ENCODE measurements at places on chromosomes 6 and 20.
A peak's percentile ranks its signal among the peaks of the same experiment; 100 is the strongest.

GRCh38 chr6:42702200-42702599, 20.2 kb downstream of the PRPH2 start:
- no peak for DNase-seq

DNA sequence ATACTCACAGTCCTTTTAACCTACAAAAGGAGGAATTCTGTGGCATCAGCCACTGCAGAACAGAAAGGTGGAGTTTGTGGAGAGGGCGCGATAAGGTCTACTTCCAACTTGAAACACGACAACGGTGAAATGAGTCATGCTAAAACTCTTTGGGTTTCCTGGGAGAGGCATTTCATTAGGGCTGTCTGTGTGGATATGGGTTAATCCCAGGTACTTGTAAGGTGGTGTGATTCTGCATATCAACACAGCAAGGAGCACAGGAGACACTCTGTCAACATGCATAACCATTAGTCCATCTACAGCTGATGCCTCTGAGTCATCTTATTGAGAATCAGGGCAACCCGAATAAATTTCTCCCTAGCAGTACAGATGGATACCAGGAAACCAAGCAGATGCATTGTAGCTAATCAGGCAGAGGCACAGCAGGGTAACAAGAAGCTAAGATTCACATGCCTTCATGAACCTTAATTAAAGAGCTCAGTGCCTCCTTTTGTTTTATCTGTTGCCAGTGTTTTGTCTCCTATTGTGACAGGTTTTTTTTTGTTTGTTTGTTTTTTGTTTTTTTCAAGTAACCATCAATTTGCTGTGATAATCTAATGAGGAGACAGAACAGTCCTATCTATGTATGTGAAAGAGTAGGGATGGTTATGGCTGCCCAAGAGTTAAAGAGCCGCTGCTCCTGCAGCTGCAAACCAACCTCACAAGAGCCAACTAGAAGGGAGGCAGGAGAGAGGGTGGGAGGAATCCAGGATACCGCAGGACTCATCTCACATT, 315.8 kb upstream of the SOX4 start:
- peak; percentile 28 for DNase-seq

DNA sequence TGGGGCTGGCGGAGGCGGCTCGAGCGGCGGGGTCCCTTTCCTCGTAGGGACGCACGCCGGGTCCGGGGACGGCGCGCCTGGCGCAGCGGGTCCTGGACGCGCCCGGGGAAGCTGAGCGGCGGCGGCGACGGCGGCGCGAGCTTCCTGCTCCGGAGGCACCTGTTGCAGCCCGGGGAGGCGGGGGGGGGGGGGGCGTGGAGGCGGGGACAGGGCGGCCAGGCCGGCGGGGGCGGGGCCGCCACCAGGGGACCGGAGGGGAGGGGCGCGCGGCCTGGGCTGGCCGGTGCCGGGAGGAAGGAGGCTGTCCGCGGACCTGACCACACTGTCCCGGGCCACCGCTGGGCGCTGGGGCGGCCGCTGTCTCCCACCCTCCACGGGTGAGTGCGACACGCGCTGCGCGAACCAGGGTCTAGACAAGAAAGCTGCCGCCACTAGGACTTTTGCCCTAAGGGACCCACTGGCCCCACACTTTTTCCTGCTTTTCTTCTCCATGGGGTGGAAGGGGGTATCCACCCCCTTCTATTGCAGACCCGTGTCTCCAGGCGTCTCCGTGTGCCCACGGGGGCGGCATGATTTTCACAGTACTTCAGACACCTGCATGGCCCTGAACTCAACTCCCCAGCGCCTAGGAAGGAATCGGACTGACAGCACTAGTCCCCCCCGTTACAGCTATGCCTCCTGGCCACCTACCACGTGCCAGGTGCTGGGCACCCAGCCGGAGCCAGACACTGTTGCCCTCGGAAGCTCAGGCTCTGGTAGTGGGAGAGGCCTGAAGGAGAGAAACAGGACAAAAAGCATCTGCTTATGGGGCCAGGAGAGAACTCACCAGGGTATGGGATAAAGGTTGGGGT, at the start of gene NFATC2:
TSS of gene NFATC2 (minus strand) at position 149 of the 851 bp plus-strand sequence. CDS start 220 bp downstream, outside the sequence.
- DNase-seq: no peak

- DNase-seq: no peak
Measured at GRCh38 chr20:45852326-45852725, 4.9 kb downstream of the ACOT8 start.

- DNase-seq: no peak
Measured at GRCh38 chr6:144675231-144675861, 390.2 kb downstream of the UTRN start.

DNA sequence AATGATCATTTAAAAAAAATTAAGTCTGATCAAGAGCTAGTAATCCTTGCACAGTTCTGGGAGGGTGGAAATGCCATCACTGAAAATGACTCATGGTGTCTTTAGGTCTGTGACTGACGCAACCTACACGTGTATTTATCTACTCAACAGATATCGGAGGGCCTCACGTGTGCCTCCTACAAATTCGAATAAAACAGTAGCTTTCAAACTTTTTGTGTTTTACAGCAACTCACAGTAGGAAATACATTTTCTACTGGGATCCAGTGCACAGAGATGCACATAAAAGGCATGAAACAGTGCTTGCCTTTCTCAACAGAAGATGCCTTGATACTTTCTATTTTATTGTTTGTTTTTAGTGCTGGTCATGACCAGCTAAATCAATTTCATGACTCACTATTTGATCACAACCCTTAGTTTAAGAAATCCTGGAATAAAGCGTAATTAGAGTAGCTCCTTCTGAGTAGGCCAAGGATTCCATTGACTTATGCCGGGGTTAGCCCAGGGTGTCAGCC, 210.0 kb upstream of the SNX9 start:
- DNase-seq: no peak

DNA sequence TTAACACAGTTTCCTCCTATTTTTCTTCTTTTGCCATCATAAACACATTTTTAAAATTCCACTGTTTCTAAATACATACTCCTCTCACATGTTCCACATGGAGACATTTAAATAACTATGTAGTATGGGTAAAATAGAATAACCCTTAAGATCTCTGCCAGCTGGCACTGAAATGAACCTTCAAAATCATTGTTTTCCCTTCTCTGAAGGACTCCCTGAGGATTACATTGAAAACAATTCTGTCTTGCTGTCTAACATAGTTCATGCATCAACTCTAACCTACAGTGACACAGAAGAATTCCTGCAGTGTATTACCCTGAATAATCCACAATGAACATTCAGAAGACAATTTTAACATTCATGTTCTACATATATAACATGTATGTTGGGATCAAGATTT, 1361.8 kb upstream of the CITED2 start:
- no peak for DNase-seq

DNA sequence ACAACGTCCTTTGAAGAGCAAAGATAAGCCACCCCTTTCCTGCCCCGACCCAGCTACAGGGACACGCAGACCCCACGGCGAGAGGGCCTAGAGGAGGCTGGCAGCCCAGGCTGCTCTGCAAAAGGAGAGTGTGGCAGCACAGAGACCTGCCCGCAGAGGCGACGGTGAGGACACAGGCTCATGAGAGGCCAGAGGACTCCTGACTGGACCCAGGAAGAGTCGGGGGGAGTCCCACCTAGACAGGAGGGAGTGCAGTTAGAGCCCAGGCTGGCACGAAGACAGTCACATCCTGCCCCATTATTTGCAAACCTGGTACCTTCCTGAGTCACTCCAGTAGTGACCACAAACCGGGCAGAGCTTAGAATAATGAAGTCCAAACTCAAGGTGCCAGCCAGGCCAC, 227.7 kb upstream of the CDH4 start:
- DNase-seq: no peak

- DNase-seq: no peak
Measured at GRCh38 chr6:29858006-29858405, 30.4 kb downstream of the HLA-G start.

DNA sequence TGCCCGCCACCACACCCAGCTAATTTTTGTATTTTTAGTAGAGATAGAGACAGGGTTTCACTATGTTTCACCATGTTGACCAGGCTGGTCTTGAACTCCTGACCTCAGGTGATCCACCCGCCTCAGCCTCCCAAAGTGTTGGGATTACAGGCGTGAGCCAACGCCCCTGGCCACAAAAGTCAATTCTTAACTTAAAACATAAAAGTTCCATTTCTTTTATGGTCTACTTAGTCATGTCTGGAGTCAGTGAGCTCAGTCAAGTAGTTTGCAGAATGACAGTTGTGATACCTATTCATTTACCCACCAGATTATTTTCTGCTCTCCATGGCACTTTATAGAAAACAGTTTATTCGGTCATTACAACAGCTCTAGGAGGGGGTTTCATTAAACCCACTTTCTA, 103.1 kb upstream of the ESR1 start:
- DNase-seq: no peak

- DNase-seq: no peak
Measured at GRCh38 chr6:112061605-112062004, 7.7 kb downstream of the CCN6 start.

- no peak for DNase-seq
Measured at GRCh38 chr6:72371473-72371872, 250.4 kb upstream of the KCNQ5 start.

- DNase-seq: no peak
Measured at GRCh38 chr20:33311996-33312395, 29.0 kb downstream of the BPIFB1 start.

- no peak for DNase-seq
Measured at GRCh38 chr6:83476971-83477370, 35.4 kb upstream of the PRSS35 start.

- no peak for DNase-seq
Measured at GRCh38 chr6:53831081-53831869, 36.5 kb downstream of the LRRC1 start.

DNA sequence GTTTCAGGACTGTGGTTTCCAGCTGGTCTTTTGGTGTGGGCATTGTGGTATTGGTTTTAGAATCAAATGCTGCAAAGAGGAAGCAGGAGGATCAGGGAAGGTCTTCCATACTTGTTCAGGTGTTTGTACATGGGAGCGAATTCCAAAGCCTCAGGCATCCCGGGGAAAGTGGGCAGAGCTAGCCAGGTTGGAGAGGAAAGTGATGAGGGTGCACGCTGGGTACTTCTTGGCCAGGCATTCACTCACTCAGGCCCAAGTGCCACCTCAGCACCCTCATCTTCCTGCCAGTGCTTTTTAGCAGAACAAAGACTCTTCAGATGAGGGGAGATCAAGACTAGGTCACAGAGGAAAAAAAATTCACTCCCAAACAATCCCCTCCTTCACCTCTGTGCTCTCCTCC, 241.1 kb upstream of the TBX18 start:
- no peak for DNase-seq

DNA sequence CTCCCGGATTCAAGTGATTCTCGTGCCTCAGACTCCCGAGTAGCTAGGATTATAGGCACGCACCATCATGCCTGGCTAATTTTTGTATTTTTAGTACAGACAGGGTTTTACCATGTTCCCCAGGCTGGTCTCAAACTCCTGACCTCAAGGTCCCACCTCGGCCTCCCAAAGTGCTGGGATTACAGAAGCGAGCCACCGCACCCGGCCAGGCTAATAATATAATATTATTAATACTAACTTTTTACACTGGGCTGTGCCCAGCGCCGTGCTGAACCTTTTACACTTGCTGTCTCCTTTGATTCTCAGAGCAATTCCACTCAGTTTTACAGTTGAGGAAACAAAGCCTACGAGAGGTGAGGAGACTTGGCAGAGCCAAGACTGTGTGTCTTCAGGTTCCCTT, 2.3 kb upstream of the TGM3 start:
- DNase-seq: no peak

GRCh38 chr6:158815907-158816306, 3.3 kb downstream of the EZR start:
- DNase-seq: no peak

DNA sequence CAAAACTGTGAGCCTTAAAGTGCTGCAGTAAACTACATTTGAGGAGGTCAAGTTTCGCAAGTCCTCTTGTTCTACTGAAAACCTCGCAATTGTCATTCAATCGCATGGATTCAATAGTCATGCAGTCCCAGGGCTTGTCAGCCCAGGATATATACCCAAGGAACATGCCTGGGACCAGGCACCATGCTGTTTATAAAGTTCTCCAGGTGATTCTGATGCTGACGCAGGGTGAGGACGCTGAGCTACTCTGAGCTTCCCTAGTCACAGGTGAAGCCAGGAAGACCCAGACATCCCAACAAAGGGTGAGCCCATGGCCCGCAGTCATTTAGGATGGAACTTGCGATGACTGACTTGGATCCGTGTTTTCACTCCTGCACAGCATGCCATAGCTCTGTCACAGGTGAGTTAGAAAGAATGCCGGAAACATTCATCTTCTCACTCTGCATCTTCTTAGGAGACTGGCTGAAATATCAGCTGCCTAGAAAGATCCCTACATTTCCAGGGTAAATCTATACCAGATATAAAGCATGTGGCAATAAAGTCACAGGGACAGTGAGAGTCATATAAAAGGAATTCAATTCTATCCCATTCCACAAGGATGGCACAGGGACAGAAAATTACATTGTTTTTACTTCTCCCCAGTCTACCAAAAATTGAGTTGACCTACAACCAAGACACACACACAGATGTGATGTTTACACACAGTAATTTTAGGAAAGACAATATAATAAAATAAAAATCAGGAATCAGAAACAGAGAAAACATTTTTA, 27.0 kb upstream of the SSTR4 start:
- no peak for DNase-seq

DNA sequence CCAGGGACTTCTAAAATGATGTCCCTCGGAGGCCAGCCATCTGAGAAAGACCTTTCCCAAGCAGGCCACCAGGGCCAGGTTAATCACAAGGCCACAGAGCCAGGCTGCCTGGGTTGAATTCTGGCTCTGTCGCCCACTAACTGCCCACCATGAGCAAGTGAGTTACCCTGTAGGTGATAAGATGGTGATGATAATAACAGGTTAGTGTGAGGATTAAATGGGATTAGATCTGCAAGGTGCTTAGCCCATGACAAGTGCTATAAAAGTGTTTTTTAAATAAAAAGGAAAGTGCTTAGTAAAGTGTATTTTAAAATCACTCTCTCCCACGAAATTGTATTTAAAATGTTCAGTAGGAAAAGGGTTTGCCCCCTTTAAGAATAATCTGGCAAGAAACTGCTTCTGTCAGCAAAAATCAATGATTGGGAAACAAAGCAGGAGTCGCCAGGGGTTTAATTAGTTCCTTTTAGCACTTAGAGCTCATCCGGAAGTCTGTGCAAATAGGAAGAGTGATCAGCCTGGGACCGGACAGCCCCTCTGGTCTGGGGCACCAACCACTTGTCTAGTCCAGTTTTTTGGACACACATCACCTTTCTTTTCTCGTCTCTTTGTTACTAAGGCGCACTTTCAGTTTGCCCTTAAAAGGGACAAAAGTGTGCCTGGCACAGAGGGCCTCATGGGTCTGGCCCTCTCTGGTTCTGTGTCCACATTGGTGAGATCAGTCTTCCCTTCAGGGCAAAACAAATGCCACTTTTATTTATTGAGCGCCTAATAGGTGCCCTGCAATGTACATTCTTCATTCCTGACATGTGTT, 150.4 kb downstream of the GRM4 start:
- DNase-seq: no peak
